Stimulated activated CD4-positive, alpha-beta T cell treated with anti-CD3 and anti-CD28 coated beads, Interleukin-15, amount 100 ng/mL, for 48 hours (primary cell): ENCODE measurements at places on chromosomes 7 and 10.

GRCh38 chr7:84455788-84456187 is 261.2 kb upstream of the SEMA3A start:
- DNase-seq = no peak

DNA sequence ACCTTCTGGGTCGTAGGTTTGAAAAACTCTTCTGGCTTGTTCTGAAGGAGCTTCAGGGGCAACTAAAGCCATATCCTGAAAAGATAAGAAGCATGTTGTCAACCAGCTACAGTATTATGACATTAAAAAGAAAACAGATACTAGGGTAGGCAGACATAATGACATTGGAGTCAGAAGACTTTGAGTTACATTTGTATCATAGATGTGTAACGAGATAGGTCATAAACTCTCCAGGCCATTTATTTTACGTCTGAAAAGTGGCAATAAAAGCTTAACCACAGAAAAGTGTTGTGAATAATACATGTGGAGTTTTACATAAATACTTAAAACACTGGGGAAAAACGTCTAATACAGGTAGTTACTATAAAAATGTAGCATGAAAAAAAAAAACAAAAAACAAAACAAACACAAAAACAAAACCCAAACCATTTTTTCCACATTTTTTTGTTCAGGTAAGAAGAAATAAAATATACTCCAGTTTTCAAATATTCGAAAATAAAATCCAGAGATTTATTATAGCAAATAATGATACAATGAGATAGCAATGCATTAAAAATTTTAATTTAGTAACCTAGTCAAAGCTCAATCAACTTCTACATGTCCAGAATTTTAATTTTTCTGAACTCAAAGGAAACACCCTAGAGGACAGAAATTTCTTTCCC is 64.1 kb downstream of the MINDY3 start:
- no peak for DNase-seq

GRCh38 chr7:55244006-55244745 is 121.0 kb upstream of the LANCL2 start:
- DNase-seq = no peak

- DNase-seq = no peak
These were observed 23.2 kb downstream of the TPK1 start for GRCh38 chr7:144812379-144813283.

DNA sequence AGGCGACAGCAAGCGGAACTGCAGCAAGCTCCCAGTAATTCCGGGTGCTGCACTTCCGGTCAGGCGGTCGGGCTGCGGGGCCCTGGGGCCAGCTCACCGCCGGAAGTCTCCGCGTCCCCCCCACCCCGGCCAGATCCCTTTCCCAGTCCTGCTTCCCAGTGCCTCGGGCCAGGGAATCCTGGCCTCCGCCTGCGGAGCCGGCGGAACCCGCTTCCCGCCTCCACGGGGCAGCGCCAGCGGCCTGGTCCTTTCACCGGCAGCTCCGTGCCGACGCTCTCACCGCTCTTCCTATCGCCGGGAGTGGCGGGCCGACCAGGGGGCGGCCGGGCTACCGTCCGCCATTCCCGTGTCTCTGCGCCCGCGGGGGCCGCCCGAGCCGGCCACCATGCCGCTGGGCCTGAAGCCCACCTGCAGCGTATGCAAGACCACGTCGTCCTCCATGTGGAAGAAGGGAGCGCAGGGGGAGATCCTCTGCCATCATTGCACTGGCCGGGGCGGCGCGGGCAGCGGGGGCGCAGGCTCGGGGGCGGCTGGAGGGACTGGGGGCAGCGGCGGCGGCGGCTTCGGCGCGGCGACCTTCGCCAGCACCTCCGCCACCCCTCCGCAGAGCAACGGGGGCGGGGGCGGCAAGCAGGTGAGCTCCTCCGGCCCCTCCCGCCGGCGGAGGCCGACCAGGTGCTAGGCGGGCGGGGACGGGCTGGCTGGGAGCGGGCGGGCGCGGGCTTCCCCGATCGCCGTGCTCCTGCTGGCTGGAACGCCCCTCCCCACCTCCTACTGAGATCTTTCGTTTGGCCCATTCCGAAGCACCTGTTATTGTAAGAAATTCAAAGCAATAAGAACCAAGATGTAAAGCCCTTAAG is at the start of gene GATAD1:
GATAD1 (plus strand) TSS at position 138 of the 860 bp plus-strand sequence; CDS start at position 386, 248 bp downstream.
- peak; percentile 67 for DNase-seq

DNA sequence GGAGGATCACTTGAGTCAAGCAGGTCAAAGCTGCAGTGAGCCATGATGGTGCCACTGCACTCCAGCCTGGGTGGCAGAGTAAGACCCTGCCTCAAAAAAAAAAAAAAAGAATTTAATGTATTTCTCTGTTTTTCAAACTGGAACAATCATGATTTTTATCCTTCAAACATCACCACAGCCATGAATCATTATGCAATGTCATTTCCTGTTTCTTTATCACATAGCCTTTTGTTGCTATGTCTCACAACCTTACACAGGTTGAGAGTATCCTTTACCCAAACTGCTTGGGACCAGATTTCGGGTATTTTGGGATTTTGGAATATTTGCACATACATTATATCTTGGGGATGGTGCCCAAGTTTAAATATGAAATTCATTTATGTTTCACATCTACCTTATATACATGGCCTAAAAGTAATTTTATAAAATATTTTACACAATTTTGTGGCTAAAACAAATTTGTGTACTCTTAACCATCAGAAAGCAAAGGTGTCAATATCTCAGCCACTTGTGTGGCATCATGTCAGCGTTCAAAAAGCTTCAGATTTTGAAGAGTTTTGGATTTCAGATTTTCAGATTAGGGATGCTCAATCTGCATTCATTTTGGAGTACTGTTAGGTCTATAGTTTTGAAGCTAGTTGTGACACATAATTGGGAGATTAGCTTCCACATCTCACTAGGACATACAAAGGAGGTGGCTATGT is 8.2 kb downstream of the NT5C3A start:
- no peak for DNase-seq

DNA sequence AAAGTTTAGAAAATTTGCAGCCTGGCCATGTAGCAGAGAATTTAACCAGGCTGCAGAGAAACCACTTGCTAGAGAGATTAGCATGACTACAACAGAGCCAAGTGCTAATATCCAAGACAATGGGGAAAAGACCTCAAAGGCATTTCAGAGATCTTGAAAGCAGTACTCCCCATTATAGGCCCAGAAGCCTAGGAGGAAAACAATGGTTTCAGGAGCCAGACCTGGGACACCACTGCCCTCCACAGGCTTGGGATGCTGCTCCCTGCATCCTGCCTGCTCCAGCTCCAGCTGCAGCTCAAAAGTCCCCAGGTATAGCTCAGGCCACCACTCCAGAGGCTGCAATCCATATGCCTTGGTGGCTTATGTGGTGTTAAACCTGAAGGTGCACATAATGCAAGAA is 101.5 kb upstream of the TMEM72 start:
- DNase-seq = no peak

DNA sequence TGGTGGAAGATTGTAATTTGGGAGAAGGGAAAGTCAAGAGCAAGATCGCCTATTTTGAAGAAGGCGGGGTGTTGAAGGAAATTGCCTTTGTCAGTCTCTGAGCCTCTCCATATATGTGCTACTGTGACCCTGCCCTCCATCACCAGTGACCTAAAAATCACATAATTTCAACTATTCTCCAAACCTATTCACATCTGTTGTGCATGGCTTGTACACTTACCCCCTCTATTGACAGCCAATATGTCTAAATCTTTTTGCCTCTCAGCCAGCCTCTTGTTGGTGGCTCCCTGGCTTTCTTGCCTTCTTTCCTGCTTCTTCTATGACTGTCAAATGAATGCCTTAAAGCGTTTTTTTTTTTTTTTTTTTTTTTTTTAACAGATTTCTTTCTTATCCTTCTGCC is 295.6 kb downstream of the AUTS2 start:
- no peak for DNase-seq

DNA sequence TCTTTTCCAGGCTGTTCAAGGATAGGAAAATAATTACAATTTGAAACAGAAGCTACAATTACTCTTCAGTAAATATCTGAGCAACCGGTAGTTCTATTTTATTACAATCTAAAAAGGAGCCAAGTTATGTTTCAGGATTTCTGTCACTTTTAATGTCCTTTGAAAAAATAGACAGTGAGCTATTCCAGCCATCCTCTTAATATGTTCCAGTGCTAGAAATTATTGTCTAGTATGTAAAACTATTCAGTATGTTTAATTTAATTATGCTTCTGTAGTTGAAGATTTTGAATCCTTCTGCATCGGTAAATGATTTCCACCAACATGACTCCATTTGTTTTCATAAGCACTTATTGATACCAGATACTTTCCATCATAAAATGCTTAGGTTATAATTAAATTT is 129.6 kb upstream of the SEMA3D start:
- no peak for DNase-seq

DNA sequence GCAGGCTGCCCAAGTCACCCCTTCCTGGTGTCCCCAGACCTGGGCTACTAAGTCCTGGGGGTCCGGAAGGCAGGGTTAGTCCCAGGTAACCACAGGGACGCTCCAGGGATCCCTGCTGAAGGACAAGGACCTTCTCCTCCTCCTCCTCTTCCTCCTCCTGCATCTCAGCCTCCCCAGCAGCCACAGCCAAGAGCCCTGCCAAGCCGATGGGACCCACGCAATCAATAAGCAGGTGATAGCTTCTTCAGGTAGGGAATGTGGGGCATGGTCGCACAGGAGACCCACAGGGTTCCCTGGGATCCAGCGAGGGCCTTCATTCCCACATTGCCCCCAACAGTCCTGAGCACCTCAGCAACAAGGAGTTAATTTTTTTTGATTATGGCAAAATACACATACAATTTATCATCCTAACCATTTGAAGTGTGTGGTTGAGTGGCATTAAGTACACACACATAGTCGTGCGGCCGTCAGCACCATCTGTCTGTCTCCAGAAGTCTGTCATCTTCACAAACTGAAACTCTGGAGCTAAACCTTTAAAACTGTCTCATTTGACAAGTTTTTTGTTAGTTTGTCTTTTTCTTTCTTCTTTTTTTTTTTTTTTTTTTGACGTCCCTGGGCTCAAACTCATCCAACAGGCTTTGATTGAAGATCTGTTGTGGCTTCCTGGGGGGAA is 12.1 kb downstream of the CRYGN start:
- DNase-seq = no peak

DNA sequence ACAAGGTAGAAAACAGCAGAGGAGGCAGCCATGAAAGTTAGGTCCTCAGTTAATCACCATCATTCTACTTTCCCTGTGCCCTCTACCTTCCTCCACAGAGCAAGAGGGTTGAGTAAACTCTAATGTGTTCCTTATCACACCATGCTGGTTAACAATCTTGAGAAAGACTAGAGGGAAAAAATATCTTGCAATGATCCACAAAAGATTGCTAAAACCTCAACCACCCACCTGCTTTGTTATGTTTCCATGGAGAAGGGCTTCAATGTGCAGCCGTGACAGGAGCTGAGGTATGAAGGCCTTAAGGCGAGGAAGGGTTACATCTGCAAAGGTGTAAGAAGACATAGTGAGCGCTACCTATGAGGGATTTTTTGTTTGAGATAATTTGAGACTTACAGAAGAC is 103.9 kb downstream of the IDE start:
- no peak for DNase-seq

GRCh38 chr7:116293139-116293538 is 82.8 kb downstream of the TES start:
- no peak for DNase-seq

GRCh38 chr10:588246-589165 is 101.0 kb downstream of the DIP2C start:
- DNase-seq = no peak
